ENCODE measurements at places on chromosomes 2 and 18.

DNA sequence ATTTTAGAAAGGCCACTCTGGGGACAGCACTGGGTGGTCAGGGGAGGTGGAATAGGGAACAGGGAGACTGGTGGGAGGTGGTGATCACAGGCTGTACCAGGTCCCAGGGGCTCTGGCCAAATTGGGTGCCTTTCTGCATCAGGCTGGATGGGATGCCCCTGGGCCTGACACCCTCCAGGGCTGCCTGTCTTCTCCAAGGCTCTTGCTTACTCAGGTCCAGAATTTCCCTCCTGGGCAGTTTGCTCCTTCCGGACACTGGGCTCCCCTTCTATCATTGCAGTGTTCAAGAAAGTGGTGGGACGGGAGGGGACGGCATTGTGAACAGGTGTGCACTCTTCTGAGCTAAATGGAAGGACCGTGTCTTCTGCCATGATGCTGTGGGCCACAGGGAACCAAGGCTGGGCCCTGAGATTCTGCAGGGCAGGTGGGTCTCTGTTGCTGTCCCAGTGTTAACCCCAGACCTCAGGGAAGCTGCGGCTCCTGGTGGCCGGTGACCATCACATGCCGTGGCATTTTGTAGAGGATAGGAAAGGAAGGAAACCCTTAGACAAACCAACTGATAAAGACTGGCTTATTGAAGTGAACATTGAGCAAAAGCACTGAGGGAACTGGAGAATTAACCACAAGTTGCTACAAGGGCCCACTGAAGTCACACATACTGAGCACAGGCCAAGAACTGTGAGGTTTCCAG is 93.7 kb upstream of the HS6ST1 start:
- peak; percentile 33 for DNase-seq

DNA sequence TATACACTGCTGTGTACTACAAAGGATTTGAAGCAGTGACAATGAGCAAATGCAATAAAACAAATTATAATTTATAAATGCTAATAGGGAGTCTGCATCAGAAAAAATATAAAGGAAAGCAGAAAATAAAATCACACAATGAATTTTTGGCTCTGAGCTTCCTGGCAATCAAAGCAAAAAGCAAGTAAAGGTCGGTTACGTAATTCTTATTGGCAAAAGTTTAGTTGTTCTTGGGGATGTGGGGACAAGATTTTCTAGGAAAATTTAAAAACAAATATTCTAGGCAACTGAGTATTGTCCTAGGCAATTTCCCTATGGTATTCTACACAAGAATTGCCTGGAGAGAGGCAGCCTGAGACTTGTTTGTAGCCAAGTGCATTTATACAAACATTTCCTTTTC is 1.8 kb downstream of the ORC2 start:
- no peak for DNase-seq

DNA sequence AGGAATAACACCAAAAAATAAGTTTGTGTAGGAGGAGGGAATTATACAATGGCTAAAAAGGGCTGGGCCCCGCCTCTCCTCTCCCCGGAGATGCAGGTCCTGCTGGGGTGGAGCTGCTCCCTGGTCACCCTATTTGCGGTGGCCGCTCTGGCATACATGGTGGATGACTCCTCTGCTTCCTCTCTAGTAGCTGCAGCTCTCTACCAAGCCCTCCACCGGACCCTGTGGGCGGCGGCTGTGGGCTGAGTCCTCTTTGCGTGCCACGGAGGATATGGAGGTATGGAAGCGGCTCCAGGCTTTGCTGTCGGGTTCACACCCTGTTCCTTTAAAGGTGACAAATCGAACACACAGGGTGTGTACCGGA is 77.1 kb upstream of the SEC11C start:
- no peak for DNase-seq

DNA sequence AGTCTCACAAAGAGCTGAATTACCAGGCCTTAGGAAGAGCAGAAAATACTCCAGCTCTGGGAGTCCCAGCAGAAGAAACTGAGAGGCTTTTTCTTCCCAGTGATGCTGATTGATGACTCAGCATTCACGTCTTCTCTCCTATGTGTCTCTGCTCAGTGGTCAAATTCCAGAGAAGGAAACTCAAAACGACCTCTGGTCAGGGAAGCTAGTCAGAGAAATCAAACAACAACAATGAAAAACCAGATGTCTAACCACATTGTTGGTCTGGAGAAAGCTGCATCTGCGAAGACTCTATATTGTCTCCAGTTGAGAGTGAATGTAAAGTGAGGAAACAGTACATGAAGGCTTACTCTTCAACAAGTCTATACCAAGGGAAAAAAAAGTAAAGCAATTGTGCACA is 28.6 kb upstream of the CERS6 start:
- DNase-seq, result no peak

DNA sequence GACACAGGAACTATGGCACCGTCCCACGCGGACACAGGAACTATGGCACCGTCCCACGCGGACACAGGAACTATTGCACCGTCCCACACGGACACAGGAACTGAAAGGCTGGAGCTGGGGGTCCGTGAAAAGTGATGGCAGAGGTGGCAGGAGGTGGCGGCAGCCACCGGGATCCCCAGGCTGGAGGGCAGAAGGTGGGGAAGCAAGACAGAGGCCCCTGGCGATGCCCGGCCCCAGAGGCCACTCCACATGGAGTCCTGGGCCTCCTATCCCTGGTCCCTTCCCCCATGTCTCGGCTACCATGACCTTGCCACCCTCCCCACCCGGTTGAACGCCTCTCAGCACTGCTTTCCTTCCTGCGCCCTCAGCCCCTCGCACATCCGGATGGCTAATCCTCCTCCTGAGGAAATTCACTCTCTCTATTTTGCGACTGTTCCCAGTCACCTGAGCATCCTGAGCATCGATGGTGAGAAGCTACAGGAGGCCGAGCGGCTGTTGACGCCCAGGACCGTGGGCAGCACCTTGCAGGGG is 181.4 kb downstream of the TMEM18 start:
- no peak for DNase-seq

DNA sequence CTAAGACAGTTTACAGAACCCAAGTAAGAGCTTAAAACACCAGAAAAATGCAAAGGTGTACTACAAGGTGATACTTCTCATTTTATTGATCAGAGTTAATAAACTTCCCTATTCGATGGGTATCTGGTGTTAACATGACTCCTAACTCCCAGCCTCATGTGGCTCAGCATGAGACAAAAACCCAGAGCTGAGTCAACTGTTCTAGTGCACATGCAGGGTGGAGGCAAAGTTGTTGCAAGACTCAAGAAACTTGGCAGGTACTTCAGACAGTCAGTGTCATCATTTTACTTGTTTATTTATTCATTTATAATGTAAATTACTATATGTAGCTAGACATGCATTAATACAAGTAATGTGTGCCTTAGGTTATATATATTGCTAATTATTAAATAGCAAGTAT is 216.6 kb upstream of the DSEL start:
- no peak for DNase-seq

DNA sequence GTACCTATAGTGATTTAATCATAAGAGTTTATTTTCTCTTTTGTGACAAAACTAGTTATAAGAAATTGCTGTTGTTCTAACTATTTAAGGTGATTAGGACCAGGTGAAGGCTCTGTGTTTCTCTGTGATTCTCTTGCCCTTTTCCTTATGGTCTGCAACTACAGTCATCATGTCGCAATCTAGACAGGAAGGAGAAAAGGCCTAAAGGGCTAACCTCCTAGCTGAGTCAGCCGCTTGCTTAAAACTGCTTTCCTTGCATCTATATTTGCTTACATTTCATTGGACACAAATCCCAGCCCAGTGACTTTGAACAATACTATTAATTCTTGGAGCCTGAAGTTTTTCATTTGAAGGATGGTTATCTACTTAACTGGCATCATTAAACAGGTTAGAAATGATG is 93.1 kb downstream of the PIK3C3 start:
- peak; percentile 33 for DNase-seq

GRCh38 chr2:162817921-162818320 is 20.6 kb downstream of the KCNH7 start:
- no peak for DNase-seq

DNA sequence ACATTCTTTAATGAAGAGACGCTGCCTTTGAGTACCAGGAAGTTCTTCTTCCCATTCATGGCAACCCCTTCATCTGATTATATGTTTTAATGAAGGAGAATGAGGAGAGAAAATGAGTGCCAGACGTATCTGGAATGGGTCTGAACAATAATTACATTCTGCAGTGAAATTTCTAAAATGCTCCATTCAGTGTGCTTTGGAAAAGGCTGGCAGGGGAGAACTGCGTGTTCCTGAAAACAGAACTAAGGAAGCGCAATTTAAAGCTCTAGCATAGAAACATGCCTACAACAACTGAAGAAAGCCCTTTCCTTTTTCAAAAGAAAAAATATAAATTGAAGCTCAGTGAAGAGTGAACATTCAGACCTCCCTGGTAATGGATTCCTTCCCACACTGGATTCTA is 58.8 kb downstream of the BOD1L2 start:
- DNase-seq, result no peak

- DNase-seq, result peak; percentile 33
These were observed 163.8 kb downstream of the RHBDD1 start for GRCh38 chr2:226999661-227000060.

DNA sequence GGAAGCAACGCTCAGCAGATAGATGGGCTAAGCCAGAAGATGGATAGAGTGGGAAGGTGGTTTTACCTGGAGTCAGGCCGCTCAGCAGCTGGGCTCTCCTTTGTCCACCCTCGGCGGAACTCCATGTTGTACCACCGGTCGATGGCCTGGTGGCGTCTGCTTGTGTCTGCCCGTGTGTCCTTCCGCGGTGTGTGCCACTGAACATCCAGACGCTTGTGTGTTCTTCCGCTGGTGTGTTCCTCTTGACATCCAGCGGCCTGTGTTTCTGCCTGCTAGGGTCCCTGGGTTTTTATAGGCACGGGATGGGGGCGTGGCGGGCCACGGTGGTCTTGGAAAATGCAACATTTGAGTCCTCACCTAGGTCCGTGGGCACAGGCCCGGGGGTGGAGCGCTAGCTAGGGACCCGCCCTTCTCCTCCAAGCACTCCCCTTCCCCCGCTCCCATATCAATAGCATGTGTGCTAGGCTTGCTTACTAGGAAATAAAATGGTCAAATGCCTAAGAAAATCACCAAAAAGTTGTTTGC is 1431.7 kb upstream of the ACVR2A start:
- no peak for DNase-seq

GRCh38 chr2:146481629-146482028 is 1363.2 kb upstream of the ACVR2A start:
- no peak for DNase-seq

DNA sequence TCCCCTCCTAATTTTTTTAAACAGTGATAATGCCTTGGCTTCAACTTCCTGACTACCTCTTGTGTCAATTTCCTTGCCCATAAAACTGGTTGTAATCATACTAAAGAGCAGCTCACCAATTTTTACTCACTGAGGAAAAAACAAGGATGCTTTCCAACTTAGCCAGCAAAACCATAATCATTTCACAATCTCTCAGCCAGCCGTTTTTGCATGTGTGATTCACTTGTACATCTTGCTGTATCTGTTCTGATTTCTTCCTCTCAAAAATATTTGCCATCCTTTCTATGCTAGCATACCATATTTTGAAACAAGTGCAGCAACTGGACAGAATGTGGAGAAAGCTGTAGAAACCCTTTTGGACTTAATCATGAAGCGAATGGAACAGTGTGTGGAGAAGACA is 60.7 kb downstream of the RAB27B start:
- DNase-seq, result no peak

DNA sequence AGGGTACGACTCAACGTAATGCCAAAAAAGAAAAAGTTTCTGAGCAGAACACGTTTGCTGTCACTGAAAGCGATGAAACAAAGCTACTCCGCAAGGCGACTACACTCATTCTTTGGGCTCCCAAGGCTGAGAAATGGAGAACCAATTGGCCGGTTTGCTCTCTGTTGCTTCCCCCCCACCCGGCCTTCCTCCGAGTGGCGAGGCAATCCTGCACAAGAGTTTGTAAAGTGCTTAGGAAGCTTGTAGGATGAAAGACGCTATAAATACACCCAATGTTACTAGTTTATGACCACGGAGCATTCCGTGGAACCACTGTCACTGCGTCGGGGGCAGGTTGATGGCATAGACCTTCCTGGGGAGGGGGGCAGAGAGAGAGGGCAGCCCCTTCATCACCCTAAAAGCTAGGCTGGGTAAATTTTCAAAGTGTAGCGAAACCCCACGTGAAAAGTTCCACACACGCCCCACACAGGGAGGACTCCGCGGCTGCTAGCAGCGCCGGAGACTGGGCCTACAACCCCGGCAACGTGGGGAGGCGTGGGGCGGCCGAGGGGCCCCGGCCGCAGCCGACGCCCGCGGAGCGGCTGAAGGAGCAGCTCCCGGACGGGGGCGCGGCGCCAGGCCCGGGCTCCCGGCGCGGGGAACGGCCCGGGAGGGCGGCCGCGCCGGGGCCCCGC is 915 bp downstream of the CUL3 start:
- peak; percentile 4 for DNase-seq

- DNase-seq, result no peak
These were observed 17.3 kb downstream of the HK2 start for GRCh38 chr2:74851191-74851566.

GRCh38 chr18:58534535-58535301 is 94.2 kb downstream of the ALPK2 start:
- DNase-seq, result no peak

GRCh38 chr2:174490051-174490450 is 3.2 kb upstream of the GPR155 start:
- no peak for DNase-seq

DNA sequence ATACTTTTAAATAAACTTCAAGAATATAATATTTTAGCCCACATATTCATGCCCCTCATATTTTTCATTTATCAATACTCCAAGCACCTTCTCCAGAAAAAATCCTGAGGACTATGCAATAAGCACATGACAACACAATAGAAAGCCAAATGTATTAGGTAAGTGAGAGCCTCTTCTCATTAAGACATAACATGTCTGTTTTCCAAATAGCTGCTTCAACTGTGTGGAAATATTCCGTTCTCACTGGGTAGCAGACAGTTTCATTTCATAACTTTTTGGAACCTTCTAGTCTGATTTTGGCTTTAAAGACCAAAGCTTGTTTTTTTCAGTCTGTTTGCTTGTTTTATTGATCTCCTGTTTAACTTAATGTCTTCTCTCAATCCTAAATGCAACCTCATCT is 137.8 kb downstream of the PIK3C3 start:
- no peak for DNase-seq

Data from Kasumi-1 (cell line).